ENCODE measurements at places on chromosomes 13 and 19. TPM values are rescaled to one million over a fixed set of nuclear protein-coding genes. Genes with fewer than 3 reads are reported as not detected.

Gene ZNF554
- total RNA-seq: 7.2 TPM

- no peak for DNase-seq
Measured at GRCh38 chr13:21898459-21898858, 227.6 kb downstream of the FGF9 start.

DNA sequence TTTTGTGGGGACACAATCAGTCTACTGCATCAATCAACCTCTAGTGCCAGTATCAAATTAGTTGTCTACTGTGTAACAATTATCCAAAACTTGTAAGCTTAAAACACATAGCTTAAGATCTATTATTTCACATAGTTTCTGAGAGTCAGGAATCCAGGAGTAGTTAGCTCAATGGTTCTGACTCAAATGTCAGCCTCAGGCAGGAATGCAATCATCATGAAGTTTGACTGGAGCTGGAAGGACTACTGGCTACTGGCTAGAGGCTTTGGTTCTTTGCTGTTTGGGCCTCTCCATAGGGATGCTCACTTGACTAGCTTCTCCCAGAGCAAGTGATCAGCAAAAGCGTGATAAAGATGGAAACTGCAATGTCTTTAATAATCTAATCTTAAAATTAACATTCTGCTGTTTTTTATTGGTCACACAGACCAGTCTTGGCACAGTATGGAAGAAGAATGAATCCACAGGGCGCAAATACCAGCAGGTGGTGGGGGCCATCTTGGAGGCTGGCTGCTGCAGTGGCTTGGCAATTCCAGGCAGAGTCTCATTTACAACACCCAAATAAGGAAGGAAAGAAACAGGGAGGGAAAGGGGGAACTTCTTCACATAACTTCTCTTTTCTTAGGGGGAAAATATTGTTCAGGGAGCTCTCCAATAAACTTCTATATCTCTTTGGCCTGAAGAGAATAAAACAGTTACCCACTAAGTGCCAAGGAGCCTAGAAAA is 15.7 kb downstream of the CAB39L start:
- no peak for DNase-seq

- no peak for DNase-seq
Measured at GRCh38 chr13:98065468-98065867, 77.4 kb upstream of the FARP1 start.

Gene MYO9B
- 90.7 TPM for total RNA-seq

GRCh38 chr13:78786459-78786858 is 127.5 kb upstream of the OBI1 start:
- DNase-seq: no peak

Gene ZNF813
- total RNA-seq: 3.3 TPM

Gene BCAM
- 164 TPM for total RNA-seq

Gene CEACAM16
- not detected for total RNA-seq

Gene ZNF382
- total RNA-seq: 13.6 TPM

DNA sequence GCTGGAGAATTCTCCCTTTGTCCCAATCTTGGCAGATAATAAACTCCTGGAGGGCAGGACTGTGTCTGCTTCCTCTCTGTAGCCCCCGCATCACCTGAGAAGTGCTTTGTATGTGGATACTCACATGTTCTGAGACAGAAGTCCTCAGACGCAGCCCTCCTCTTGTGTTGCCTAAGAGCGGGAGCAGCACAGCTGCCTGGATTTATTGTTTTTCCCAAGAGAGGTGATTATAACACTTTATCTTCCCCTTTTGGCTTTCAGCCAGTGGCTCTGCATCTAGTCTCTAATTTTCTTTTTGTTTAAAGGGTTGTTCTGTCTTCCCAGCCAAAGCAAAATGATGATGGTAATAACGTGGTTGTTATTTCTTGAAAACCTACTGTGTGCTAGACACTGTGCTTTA is 36.1 kb downstream of the OLFM4 start:
- no peak for DNase-seq
